ENCODE measurements at places on chromosomes 13 and 19. TPM values are rescaled to one million over a fixed set of nuclear protein-coding genes. Genes with fewer than 3 reads are reported as not detected.

DNA sequence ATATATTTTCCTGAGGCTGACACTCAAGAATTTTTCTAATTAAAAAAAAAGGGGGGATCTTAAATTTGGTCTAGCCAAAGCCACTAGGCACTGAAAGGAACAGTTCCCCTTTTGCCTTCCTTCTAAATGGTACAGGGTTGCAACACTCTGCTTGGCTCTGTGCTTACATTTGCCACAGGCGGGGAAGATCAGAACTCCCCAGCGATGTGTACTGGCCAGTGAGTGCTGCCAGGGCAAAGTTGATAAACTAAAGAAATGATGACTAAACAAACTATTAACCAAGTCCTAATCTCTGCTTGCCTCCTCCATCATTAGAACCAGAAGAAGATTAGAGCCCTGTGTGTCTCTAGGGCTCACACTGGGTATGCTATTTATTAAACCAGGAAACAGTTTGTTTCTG lies 75.3 kb upstream of the SCEL start:
- H3K4me1 ChIP-seq = no peaks in the 10 kb centered on the region
- no peak overlapping the region for H3K27ac ChIP-seq
- peak; percentile 39 for DNase-seq
- no peak overlapping the region for H3K4me3 ChIP-seq
- H3K27me3 ChIP-seq = peaks cover 11% of the 10 kb centered on the region
- H3K36me3 ChIP-seq = no peaks in the 10 kb centered on the region

GRCh38 chr13:34127523-34127922 lies 309.6 kb downstream of the RFC3 start:
- H3K27me3 ChIP-seq = no peaks in the 10 kb centered on the region
- H3K4me3 ChIP-seq = no peak overlapping the region
- H3K36me3 ChIP-seq = no peaks in the 10 kb centered on the region
- H3K27ac ChIP-seq = no peak overlapping the region
- DNase-seq = no peak

The CEACAM21 gene
- total RNA-seq = 0.60 TPM

DNA sequence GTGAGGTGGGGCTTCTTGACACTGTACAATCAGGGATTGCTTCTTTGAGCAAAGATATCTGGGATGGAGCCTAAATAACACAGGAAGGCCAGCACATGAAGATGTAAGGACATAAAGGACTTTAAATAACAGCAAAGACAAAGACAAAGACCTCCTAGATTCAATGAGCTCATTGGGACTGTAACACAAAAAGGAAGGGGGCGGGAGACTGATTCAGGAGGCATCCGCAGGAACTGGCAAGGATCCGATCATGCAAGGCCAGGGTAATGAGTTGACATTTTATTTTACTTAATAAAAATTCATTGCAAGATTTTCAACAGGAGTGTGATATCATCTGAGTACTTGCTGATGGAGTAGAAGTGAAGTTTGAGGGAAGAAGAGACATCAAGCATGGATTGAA lies 121.5 kb downstream of the LHFPL6 start:
- H3K4me3 ChIP-seq = no peak overlapping the region
- peaks cover 94% of the 10 kb centered on the region for H3K4me1 ChIP-seq
- no peaks in the 10 kb centered on the region for H3K27me3 ChIP-seq
- no peak for DNase-seq

GRCh38 chr13:50377726-50378270 lies 362.6 kb downstream of the KCNRG start:
- no peak overlapping the region for H3K27ac ChIP-seq
- no peak for DNase-seq
- H3K4me1 ChIP-seq = no peaks in the 10 kb centered on the region
- H3K36me3 ChIP-seq = no peaks in the 10 kb centered on the region
- no peak overlapping the region for H3K4me3 ChIP-seq
- no peaks in the 10 kb centered on the region for H3K27me3 ChIP-seq

DNA sequence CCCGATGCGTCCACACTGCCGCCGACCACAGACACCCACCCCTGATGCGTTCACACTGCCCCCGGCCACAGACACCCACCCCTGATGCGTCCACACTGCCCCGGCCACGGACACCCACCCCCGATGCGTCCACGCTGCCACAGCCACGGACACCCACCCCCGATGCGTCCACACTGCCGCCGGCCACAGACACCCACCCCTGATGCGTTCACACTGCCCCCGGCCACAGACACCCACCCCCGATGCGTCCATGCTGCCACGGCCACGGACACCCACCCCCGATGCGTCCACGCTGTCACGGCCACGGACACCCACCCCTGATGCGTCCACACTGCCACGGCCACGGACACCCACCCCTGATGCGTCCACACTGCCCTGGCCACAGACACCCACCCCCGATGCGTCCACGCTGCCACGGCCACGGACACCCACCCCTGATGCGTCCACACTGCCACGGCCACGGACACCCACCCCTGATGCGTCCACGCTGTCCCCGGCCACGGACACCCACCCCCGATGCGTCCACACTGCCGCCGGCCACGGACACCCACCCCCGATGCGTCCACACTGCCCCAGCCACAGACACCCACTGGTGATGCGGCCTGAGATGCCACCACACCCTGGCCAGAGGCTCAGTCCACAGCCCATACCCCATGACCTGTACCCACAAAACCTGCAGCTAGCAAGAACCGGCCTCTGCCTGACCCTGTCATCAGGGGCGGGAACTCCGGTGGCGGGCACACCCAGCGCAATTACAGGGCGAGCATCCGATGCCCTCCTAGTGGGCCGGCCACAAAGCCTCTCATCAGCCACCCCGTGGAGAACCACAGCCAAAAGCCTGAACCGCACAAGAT lies 28.4 kb downstream of the RASA3 start:
- no peak overlapping the region for H3K27ac ChIP-seq
- H3K36me3 ChIP-seq = no peaks in the 10 kb centered on the region
- H3K4me1 ChIP-seq = peaks cover 41% of the 10 kb centered on the region
- H3K4me3 ChIP-seq = no peak overlapping the region

GRCh38 chr13:88097541-88097940 lies 426.4 kb downstream of the SLITRK5 start:
- H3K27me3 ChIP-seq = no peaks in the 10 kb centered on the region
- H3K27ac ChIP-seq = no peak overlapping the region
- H3K4me3 ChIP-seq = no peak overlapping the region
- DNase-seq = no peak

GRCh38 chr13:62710787-62711186 lies 1295.1 kb upstream of the PCDH20 start:
- no peak overlapping the region for H3K4me3 ChIP-seq
- H3K27me3 ChIP-seq = no peaks in the 10 kb centered on the region
- DNase-seq = no peak
- H3K27ac ChIP-seq = no peak overlapping the region

- H3K27me3 ChIP-seq = no peaks in the 10 kb centered on the region
- H3K36me3 ChIP-seq = peaks cover 16% of the 10 kb centered on the region
- peak overlapping the region; percentile 85 for H3K4me3 ChIP-seq
- peak overlapping the region; percentile 97 for H3K27ac ChIP-seq
These were observed 630 bp downstream of the COQ8B start for GRCh38 chr19:40716031-40716481.

- H3K36me3 ChIP-seq = no peaks in the 10 kb centered on the region
- DNase-seq = no peak
These were observed 920.9 kb downstream of the SLITRK5 start for GRCh38 chr13:88592105-88592504.

DNA sequence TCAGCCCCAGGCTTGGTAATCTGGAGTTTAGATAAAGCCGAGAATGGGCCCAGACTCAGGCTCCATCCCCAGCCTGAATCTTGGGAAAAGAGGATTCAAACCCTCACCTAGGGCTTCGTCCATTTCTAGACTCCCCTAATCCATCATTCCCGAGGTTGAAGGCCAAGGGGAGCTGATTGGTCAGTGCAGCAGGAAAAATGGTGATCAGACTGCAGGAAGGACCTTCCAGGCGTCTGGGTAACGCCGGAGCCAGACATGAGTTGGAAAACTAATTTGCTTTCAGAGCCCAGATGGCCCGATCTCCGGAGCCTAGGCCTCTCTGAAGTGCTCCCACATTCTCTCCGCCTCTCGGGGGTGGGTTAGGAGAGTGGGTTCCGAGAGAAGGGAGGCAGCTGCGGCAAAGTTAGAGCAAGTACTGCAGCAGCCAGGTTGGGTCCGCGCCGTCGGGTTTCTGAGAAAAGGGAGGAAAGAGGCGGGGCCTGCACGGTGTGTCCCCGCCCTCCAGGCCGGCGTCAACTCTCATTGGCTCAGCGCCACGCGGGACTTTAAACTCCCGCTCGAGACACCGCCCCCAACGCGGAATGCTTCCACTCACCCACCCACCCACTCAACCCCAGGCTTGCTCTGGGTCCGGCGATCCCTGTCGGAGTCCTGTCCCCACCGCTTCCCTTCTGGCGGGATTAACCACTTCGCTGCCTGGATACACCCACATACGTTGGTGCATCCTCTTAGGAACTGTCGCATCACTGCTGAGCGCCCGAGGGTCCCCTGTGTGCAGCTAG lies 788 bp upstream of the RTBDN start:
- no peak for DNase-seq
- H3K4me1 ChIP-seq = peaks cover 31% of the 10 kb centered on the region
- no peak overlapping the region for H3K27ac ChIP-seq

- H3K27me3 ChIP-seq = peaks cover 72% of the 10 kb centered on the region
- no peaks in the 10 kb centered on the region for H3K36me3 ChIP-seq
- no peak for DNase-seq
- no peaks in the 10 kb centered on the region for H3K4me1 ChIP-seq
- no peak overlapping the region for H3K4me3 ChIP-seq
These were observed 134.7 kb upstream of the GPR12 start for GRCh38 chr13:26895081-26895807.

- no peaks in the 10 kb centered on the region for H3K27me3 ChIP-seq
- no peak overlapping the region for H3K27ac ChIP-seq
- peaks cover 7% of the 10 kb centered on the region for H3K36me3 ChIP-seq
- H3K4me1 ChIP-seq = peaks cover 7% of the 10 kb centered on the region
These were observed 7.2 kb downstream of the PHF11 start for GRCh38 chr13:49502954-49503353.

GRCh38 chr13:99321709-99322108 lies 14.5 kb upstream of the GPR183 start:
- no peaks in the 10 kb centered on the region for H3K27me3 ChIP-seq
- H3K27ac ChIP-seq = no peak overlapping the region
- DNase-seq = no peak
- peaks cover 20% of the 10 kb centered on the region for H3K36me3 ChIP-seq
- no peak overlapping the region for H3K4me3 ChIP-seq

- peaks cover 65% of the 10 kb centered on the region for H3K36me3 ChIP-seq
- no peaks in the 10 kb centered on the region for H3K27me3 ChIP-seq
- no peak for DNase-seq
- no peak overlapping the region for H3K27ac ChIP-seq
- H3K4me1 ChIP-seq = peaks cover 4% of the 10 kb centered on the region
- H3K4me3 ChIP-seq = no peak overlapping the region
These were observed 10.3 kb downstream of the FKBP8 start for GRCh38 chr19:18533058-18533457.

GRCh38 chr13:48234566-48235340 lies 1.7 kb downstream of the ITM2B start:
- DNase-seq = no peak
- peak overlapping the region; percentile 100 for H3K27ac ChIP-seq
- H3K36me3 ChIP-seq = peaks cover 8% of the 10 kb centered on the region
- H3K27me3 ChIP-seq = no peaks in the 10 kb centered on the region
- peaks cover 85% of the 10 kb centered on the region for H3K4me1 ChIP-seq

The KLK12 gene
- total RNA-seq = not detected

The CEBPG gene
- 13.0 TPM for total RNA-seq

- peaks cover 9% of the 10 kb centered on the region for H3K4me1 ChIP-seq
- H3K27me3 ChIP-seq = no peaks in the 10 kb centered on the region
- DNase-seq = no peak
- H3K27ac ChIP-seq = no peak overlapping the region
- H3K4me3 ChIP-seq = no peak overlapping the region
These were observed 33.4 kb downstream of the COG6 start for GRCh38 chr13:39688699-39689405.

The RPL13A gene
- total RNA-seq = 1,308 TPM

- no peaks in the 10 kb centered on the region for H3K36me3 ChIP-seq
- peaks cover 47% of the 10 kb centered on the region for H3K4me1 ChIP-seq
- H3K27me3 ChIP-seq = no peaks in the 10 kb centered on the region
- no peak for DNase-seq
- peak overlapping the region; percentile 62 for H3K27ac ChIP-seq
These were observed 152.3 kb downstream of the DLEU7 start for GRCh38 chr13:50691176-50691680.

The ZNF439 gene
- 4.8 TPM for total RNA-seq

DNA sequence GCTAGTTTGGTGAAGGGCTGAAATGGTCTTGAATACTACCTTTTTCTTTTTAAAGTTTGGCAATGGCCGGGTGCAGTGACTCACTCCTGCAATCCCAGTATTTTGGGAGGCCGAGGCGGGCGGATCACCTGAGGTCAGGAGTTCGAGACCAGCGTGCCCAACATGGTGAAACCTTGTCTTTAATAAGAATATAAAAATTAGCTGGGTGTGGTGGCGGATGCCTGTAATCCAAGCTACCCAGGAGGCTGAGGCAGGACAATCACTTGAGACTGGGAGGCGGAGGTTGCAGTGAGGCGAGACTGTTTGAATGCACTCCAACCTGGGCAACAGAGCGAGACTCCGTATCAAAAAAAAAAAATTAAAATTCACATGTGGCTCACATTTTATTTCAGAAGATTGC lies 880 bp upstream of the ZNF723 start:
- no peak overlapping the region for H3K4me3 ChIP-seq
- no peak overlapping the region for H3K27ac ChIP-seq
- no peaks in the 10 kb centered on the region for H3K36me3 ChIP-seq
- no peak for DNase-seq
- no peaks in the 10 kb centered on the region for H3K4me1 ChIP-seq

DNA sequence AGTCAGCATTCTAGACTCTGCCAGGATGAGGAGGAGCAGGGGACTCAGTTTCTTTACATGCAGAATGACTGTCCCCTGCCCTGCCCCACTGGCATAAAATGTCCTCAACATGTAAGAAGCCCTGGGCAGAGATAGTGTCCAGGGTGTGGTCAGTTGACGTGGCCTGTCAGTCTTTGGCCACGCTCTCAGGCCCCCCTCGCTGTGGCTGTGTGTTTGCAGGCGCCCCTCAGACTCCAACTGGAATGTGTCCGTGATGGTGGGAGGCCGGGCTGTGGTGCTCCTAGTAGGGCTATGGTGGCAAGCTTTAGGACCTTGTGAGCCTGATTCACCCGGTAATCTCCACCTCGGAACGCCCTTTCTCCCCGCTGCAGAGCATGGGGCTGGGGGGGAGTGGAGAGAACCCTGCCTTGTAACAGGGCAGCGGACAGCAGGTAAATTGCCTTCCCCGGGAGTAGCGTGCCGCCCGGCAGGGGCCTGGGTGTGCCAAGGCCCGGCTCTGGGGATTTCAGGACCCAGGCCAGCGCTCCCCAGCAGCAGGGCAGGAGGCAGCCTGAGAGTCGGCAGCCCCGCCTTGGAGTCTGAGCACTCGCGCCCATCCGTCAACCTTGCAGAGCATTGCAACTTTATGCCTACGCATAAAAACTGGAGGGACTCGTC lies 62.3 kb downstream of the CHST8 start:
- no peaks in the 10 kb centered on the region for H3K4me1 ChIP-seq
- DNase-seq = no peak
- H3K36me3 ChIP-seq = no peaks in the 10 kb centered on the region
- peaks cover 100% of the 10 kb centered on the region for H3K27me3 ChIP-seq

GRCh38 chr13:95492044-95492801 lies 60.3 kb upstream of the CLDN10 start:
- H3K27ac ChIP-seq = no peak overlapping the region
- peaks cover 5% of the 10 kb centered on the region for H3K4me1 ChIP-seq
- no peaks in the 10 kb centered on the region for H3K27me3 ChIP-seq
- no peaks in the 10 kb centered on the region for H3K36me3 ChIP-seq

Data from left ventricle myocardium inferior (tissue), 1 donor.